ENCODE measurements at places on chromosomes 2 and 18.

- no peak for DNase-seq
Measured at GRCh38 chr2:43027097-43027873, 199.1 kb downstream of the ZFP36L2 start.

DNA sequence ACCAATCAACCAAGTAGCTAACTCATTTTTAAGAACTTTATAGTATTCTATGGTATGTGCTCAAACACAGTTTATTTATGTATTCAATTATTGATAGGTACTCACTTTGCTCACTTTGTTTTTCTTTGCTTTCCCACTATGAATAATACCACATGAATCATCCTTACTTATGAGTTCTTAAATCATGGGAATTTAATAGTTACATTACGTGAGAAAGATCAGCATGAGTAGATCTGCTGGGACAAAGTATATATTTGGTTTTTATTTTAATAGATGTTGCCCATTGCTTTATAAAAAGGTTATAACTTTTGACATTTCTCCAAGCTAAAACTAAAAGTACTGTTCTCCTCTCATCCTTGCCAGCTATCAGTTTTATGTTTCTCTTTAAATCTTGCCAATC is 390.7 kb downstream of the LRATD1 start:
- DNase-seq = no peak

- no peak for DNase-seq
Measured at GRCh38 chr18:62037989-62038778, 145.4 kb upstream of the RNF152 start.

GRCh38 chr2:15942711-15943345 is 2.5 kb downstream of the MYCN start:
- DNase-seq = no peak

- no peak for DNase-seq
Measured at GRCh38 chr2:207796585-207797350, 27.1 kb upstream of the FZD5 start.

- no peak for DNase-seq
Measured at GRCh38 chr2:88307817-88308216, 137.7 kb downstream of the THNSL2 start.

- DNase-seq = no peak
Measured at GRCh38 chr2:61937098-61937497, 31.6 kb downstream of the COMMD1 start.

DNA sequence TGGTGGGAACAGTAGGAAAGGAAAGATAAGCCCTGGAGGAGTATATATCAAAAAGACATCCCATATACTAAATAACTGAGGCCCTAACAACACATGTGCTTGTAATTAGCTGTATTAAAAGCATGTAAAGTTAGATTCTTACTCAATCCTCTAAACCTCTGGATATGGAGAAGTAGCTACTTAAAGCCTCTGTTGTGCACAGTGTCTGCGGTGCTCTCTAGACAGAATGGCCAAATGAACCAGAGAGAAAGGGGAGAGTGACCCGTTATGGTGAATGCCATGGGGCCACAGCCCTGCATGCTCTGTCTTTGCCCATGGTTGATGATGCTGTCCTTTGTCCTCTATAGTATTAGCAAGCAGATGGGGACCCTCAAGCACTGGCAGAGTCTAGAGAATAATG is 104.4 kb upstream of the SLC8A1 start:
- no peak for DNase-seq

DNA sequence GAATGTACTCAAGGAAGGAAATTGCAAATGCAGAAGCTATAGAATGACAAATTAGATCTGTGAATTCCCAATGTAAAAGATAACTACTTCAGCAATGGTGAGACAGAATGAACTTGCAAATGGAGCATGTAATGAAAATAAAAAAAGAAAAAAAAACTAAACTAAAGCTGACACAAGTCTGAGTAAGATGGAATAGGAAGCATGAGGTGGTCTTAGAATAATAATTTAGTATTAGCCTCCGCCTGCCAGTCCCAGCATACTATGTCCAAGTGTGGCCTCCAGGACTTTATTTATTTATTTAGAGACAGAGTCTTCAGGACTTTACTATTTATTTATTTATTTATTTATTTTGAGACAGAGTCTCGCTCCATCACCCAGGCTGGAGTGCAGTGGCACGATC is 37.4 kb upstream of the SLC39A10 start:
- no peak for DNase-seq

- no peak for DNase-seq
Measured at GRCh38 chr18:31680831-31681568, 3.4 kb downstream of the B4GALT6 start.

DNA sequence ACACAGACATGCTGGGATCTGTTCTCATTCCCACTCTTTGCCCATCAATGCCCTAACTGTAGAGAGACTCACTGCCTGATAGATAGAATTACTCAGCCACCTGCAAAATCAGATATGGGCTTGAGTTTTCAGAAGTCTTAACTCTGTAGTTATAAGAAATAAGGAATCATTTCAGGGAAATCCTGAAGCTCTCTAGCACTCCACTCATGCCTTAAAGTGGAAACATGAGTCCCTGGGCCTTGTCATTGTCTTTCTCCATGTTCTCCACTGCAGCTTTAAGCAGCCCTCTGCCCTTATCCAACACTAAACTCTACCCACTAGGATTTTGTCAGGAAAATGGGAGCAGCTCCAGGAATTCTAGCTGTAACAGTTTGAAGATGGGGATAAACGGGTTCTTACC is 192.5 kb downstream of the SNTG2 start:
- DNase-seq = no peak

DNA sequence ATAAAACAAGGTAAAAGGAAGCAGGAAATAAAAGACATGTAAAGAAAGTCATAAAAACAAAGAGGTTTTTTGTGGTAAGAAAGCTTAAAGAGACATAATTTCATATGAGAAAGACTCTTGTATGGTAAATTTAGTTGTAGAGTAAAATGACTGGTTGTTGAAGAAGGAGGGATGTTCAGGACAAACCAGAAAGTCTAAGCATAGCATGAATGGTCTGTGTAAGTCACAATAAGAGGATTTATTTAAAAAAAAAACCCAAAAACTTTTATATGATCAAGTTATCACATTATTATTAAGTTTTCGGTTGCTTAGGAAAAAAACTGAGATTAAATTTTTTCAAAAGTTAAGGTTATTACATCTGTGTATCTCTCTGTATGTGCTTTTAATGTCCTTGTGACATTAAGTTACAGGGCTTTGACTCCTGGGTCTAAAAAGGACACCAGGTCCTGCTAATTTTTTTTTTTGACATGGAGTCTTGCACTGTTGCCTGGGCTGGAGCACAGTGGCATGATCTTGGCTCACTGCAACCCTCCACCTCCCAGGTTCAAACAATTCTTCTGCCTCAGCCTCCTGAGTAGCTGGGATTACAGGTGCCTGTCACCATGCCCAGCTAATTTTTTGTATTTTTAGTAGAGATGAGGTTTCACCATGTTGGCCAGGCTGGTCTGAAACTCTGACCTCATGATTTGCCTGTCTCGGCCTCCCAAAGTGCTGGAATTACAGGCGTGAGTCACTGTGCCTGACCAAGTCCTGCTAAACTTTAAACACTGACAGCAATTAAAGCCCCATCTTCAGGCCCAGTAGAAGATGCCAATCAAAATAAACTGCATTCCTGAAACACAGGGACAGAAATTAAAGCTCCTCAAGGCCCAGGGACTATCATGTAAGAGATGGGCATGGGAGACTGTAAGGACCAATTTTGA is 14.2 kb upstream of the OXER1 start:
- no peak for DNase-seq

- no peak for DNase-seq
Measured at GRCh38 chr2:61193670-61194561, 31.9 kb downstream of the C2orf74 start.

DNA sequence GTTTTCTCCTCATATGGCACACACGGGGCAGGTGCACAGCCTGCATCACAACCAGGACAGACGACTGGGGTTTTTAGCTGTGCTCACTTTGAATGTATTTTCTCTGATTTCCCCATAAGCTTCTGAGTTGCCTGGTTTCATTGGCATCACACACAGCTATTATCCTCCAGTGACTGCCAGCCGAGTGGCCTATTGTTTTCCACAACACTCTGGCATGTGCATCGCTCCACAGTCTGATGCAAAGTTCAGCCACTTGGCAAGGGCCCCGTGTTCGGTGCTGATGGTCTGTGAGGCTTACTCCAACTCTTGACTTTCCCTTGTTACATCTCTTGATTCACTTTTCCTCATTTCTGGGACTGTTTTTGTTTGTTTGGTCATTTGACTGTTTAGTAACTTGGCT is 593.1 kb downstream of the CBLN2 start:
- DNase-seq = no peak

- no peak for DNase-seq
Measured at GRCh38 chr2:74101574-74102300, 46.0 kb downstream of the BOLA3 start.

- DNase-seq = no peak
Measured at GRCh38 chr2:186645999-186646398, 47.9 kb upstream of the FAM171B start.

DNA sequence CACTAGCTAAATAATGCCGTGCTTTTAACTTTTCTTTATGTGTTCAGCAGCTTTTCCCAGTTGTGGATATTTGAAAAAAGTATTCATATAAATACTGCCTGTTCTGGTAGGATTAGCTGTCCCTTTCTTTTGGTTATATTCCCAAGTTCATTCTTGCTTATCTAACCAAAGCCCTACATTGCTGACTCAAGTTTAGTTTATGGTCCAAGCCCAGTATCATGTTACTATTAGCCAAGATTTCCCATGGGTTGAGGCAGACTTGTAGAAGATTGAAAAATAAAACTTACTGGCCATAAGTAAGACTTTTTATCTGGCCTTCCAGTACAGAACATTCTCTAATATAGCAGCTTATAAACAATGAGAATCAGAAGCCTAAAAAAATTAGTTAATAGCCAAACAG is 49.7 kb upstream of the NFE2L2 start:
- DNase-seq = no peak

DNA sequence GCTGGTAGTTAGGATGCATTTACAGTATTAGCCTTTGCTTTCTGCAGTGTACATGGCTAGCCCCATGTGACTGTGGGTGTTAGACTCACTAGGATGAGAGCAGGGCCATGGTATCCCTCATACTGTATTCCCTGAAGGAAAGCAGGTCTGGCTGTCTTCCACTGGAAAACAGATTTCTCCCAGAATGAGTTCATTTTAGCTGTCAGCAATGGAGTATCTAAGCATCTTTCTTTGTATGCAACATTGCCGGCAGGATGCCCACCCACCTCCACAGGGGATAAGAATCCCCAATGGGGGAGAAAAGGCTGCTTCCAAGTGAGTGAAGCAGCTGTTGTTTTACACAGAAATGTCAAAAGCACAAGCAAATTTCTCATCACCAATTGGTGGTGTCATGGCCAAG is 142.7 kb upstream of the KLHL14 start:
- DNase-seq = no peak

GRCh38 chr2:190214426-190215194 is 105.0 kb downstream of the HIBCH start:
- no peak for DNase-seq

GRCh38 chr2:88857274-88857741 is 165.8 kb downstream of the RPIA start:
- DNase-seq = no peak

DNA sequence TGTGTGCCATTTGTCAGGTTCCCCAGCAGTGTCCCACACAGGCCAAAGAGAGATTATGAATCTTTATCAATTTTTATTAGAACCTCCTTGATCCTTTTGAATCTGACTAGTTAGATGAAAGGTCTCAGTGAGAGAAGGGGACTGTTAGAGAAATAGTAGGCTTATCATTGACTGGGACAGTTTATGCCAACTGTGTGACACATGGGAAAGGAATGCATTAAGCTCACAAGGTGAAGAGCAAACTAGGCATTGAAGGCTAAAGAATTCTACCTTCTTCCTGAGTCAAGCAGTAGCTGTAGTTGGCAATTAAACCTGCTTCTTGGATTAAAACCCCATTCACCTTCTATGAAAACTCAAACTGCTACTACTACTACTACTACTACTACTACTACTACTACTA is 389.6 kb upstream of the CDH19 start:
- DNase-seq = no peak

- no peak for DNase-seq
Measured at GRCh38 chr2:173150963-173151362, 75.3 kb downstream of the MAP3K20 start.

DNA sequence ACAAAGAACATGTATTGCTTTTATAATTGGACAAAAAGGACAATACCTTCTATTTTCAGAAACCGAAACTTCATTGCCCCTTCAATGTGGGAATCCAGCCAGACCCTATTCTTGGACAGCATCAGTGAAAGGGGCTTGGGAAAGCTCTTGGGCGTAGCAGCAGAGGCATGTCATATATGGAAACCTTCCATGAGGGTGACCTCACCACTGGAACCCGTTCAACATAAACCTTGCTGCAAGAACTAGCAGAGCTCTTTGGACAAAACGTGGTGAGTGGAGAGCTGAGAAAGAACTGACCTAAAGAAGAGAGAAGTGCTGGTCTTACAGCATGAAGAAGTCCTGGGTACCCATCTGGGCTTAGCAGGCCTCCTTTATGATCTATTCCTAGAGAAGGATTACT is 22.7 kb upstream of the ACTG2 start:
- no peak for DNase-seq

DNA sequence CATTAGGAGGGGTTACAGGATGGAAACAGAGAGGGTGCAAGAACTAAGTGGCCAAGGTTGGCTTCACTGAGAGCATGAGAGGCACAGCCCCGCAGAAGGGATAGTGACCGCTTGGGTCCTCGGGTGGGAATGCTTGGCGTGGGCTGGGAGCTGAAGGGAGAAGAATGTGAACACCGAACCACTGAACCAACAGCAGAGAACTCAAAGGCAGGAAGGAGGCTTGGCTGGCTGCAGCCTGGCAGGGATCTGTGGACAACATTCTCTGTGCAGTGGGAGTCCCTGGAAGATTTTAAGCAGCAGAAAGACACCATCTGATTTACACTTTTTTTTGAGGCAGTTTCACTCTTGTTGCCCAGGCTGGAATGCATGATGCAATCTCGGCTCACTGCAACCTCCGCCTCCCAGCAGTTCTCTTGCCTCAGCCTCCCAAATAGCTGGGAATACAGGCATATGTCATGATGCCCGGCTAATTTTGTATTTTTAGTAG is 33.9 kb downstream of the SOWAHC start:
- DNase-seq = no peak

GRCh38 chr2:157468931-157469708 is 25.2 kb upstream of the CYTIP start:
- DNase-seq = no peak

DNA sequence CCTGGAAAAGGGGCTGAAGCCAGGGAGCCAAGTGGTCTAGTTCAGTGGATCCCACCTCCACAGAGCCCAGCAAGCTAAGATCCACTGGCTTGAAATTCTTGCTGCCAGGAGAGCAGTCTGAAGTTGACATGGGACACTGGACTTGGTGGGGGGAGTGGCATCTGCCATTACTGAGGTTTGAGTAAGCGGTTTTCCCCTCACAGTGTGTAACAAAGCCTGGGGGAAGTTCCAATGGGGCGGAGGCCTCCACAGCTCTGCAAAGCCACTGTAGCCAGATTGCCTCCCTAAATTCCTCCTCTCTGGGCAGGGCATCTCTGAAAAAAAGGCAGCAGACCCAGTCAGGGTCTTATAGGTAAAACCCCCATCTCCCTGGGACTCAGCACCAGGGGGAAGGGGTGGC is 144.4 kb downstream of the PTPRM start:
- no peak for DNase-seq
